ENCODE measurements at places on chromosomes 13 and 19.

DNA sequence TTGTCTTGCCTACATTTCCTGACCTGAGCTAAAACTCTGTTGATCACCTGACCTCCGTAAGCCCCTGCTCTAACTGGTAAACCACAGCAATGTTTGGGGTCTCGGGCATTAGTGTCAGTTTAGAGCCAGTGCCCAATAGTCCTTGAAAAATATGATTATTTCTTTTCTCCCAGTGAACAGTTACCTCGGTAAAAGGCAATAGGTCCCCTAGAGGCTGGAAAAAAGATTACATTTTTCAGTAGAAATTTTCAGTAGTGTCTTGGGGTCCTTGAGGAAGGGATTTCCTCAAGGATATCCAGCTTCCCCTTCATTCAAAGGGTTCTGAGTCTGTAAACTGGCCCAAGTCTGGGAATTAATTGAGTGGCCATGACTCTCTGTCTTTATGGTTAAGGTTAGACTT is 177.5 kb downstream of the SLC7A1 start:
- DNase-seq = no peak

DNA sequence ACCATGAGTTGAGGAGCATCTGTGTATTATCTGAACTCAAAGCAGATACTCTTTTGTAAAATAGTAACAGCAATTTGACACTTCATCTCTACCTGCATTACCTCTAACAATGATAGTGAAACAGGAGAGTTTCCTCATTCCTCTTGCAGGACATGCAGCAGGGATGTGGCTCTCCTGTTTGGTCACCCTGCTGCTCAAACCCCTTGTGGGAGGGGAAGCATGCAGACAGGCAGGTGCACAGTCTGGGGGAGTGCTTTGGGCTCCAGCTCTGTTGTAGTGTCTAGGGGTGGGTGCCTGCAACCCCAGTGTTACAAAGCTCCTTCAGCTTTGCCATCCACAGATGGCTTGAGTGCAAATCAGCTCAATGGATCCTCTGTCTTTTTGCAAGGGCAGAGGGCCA is 827.6 kb downstream of the DACH1 start:
- DNase-seq = no peak

GRCh38 chr13:24619282-24619681 is 60.9 kb upstream of the ATP12A start:
- no peak for DNase-seq

DNA sequence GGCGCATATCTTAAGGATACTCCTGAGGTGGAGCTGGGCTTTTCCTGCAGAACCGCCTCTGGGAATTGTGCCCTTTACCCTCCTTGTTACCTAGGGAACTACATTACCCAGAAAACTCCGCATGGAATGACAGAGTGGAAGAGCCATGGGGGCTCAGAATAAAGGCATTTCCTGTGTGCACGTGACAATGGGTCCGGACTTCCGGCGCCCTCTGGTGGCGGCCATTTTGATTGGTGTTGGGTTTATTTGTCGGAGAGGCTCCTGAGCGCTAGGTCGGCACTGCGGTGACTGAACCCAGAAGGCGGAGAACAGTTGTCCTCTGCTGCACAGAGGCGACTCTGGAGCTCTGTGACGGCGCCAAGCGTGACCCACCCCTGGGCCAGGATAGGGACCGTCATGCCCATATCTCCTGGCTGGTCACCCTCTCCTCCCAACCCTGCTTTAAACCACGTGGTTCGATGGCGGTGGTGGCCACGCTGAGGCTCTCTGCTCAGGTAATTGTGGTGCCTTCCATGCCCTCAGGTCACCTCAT is at the start of gene ZNF587B:
Gene ZNF587B (plus strand): TSS at position 229 of the 532 bp plus-strand sequence. CDS start 230 bp downstream, at position 459.
- peak; percentile 19 for DNase-seq

- DNase-seq = no peak
Observed at GRCh38 chr13:113796211-113796963, 37.4 kb downstream of the TMEM255B start.

- DNase-seq = no peak
Observed at GRCh38 chr13:96821381-96821780, 172.9 kb downstream of the OXGR1 start.

GRCh38 chr19:11586331-11586730 is 8.9 kb upstream of the ACP5 start:
- no peak for DNase-seq

DNA sequence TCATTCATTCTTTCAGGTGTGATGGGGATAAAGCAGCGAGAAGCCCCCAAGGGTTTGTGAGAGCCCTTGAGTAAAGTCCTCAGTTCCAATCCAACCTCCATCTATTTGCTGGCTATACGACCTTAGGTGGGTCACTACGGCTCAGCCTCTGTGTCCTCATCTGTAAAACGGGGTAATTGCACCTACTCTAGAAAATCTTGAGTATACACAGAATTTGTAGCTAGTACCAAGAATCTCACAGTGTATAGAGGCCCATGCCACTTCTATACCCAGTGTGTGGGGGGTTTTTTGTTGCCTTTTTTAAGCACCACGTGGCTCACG is 406 bp upstream of the DNMT1 start:
- no peak for DNase-seq

- peak; percentile 64 for DNase-seq
Observed at GRCh38 chr19:19540064-19540714, 2.1 kb downstream of the CILP2 start.

- peak; percentile 3 for DNase-seq
Observed at GRCh38 chr19:12789098-12789903, 2.0 kb upstream of the JUNB start.

GRCh38 chr19:18399008-18399407 is 1.6 kb upstream of the LRRC25 start:
- peak; percentile 70 for DNase-seq

GRCh38 chr13:101944521-101944920 is 457.3 kb downstream of the FGF14 start:
- DNase-seq = no peak

GRCh38 chr19:18506101-18506930 is 15.6 kb downstream of the ELL start:
- no peak for DNase-seq

All from AG08395 (cell line).